Ammon's horn (tissue), 1 donor: ENCODE measurements at places on chromosomes 13 and 19.
A peak's percentile ranks its signal among the peaks of the same experiment; 100 is the strongest.

- DNase-seq = no peak
Measured at GRCh38 chr19:41265395-41266153, 1.4 kb downstream of the HNRNPUL1 start.

DNA sequence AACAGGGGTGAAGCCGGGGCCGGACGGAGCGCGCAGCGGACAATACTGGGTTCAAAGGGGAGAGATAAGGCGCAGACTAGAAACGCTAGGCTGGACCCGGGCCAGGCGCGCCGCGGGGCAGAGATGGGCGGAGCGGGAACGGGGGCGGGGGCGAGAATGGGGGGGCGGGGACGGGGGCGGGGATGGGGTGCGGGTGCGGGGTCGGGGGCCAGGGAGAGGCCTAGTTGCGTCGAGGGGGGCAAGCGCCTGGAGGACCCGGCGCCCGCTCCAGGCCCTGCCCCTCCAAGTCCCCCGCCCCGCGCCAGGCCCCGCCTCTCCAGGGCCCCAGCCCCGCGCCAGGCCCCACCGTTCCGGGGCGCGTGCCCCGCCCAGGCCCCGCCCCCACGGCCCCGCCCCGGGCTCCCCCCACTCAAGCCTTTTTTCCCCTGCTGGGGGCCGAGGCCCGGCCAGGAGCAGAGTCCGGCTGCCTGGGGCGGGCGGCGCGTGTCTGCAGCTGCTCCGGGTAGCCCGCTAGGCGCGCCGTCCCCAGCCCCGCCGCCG lies at the start of gene CERS4:
CERS4 (plus strand) TSS at position 449 of the 540 bp plus-strand sequence. CDS start 41,707 bp downstream, outside the sequence.
- peak; percentile 90 for DNase-seq

DNA sequence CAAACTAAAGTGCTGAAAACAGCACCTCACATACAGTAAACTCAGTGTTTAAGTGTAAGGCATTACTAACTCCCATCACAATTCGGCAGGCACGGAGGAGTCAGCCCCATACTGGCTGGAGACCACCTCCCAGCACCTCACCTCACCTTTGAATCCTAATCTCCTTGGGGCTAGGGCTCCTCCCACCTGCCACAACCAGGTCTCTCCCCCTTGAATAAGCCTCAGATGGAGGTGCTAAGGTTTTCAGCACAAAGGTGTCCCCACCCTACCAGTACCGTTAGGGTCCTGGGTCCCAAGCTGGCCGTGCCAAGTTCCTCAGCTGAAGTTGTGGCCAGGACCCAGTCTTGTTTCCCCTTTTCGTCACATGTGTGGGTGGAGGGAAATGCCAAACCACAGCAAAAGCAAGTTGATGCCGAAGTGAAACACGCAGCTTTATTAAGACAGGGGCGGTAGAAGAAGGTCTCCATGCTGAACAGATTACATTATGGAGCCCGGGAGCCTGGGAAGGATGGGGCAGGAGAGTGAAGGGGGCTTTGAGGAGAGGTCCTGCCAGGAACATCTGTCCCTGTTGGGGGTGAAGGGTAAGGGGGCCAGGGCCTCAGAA lies at the start of gene IGFLR1:
IGFLR1 (minus strand) TSS at position 332 of the 604 bp plus-strand sequence. CDS start 1,272 bp downstream, outside the sequence.
- DNase-seq = peak; percentile 70

DNA sequence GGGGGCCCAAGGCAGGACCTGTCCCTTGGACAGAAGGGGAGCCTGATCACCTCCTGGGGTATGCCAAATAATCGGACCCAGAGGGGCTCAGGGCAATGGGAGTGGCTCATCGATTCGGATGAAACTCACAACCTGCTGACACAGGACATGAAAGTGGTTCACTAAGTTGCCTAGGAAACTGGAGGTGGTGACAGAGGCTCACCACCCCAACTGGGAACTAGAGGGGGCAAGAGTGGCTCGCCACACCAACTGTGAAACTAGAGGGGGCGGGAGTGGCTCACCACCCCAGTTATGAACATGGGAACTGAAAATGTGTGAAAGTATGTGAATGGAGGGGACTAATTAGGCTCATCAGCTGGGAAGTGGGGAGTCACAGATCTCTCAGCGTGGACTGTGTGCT lies 46.3 kb upstream of the ZNF737 start:
- DNase-seq = no peak

DNA sequence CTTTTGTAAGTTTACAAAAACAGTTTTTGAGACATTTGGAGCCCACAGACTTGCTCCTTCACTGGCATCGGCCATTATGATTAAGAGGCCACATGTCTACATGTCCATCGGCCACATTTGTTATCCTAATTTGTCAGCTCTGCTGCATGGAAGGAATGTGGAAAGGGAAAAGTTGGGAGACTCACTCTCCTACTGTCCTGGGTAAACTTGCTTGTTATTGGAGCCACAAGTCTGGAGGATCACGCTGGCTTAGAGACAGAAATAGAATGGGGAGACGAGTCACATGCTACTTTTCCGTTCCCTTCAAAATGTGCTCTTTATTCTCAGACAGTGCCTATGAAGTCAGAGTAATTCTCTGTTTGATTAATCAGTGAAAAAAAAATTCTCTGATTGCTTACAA lies 741.2 kb upstream of the PCDH9 start:
- peak; percentile 3 for DNase-seq

DNA sequence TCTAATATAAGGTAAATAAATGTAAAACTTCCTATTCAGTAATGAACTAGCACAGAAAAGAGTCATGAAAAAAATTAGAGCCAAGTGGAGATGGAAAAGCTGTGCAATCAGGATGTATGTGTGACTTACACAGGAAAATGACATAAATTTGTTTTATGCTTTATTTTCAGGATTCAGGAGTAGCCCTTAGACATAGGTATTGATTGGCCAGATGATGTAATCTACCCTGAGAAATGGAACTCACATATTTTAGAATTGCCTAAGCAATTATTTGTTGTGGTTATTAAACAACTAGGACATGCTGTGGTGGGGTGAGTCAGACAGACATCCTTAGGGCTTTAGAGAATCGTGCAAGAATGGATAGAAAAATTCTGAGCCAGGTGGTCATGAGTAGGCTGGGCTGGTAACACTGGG lies 110.6 kb downstream of the PCDH9 start:
- DNase-seq = no peak

DNA sequence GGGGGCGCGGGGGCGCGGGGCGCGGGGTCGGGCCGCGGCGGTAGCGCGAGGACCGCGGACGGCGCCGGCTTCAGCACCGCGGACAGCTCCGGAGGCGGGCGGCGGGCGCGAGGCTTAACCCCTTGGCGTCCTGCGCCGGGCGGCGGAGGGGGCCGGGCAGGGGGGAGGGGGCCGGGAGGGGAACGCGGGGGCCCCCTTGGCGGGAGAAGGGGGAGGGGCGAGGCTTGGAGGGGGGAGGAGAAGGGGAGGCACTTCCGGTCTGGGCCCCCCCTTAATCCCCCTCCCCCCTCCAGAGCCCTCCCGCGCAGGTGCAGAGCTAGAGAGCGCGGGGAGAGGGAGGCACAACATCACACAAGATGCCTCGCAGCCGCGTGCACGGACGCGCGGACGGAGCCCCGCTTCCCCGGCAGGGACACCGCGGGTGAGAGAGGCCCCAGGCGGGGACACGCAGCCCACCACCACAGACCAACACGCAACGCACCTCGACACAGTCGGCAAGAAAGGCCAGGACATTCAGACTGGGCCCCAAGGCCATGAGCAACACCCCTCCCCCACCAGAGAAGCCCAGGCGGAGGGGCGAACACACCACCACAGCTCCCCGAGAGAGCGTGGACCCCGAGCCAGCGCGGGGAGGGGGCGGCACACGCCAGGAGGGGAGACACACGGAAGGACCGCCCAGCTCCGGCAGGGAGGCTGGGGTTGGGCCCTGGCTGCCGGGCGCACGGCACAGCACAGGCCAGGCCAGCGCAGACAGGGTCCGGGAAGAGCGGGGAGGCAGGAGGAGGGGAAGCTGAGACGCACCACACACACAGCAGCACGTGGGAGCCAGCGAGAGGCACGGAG lies 24.1 kb downstream of the SHANK1 start:
- no peak for DNase-seq

DNA sequence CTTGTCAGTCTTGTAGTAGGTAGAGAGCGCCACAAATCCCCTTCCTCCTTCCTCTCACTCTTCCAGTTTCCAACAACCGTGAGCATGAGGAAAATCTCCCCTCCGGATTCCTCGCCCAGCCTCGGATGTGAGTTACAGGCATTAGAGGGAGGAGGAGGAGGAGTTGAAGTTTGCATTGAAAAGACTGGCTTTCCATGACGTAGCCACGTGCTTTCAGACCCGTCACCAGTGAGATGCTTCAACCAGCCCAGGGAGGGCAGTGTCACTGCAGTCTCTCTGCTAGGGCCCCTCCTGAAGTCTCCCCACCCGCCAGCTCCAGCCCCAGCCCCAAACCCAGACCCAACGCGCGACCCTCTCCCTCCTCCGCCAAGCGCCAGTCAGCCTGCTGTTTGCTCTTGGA lies 442 bp upstream of the FGF14 start:
- peak; percentile 85 for DNase-seq

DNA sequence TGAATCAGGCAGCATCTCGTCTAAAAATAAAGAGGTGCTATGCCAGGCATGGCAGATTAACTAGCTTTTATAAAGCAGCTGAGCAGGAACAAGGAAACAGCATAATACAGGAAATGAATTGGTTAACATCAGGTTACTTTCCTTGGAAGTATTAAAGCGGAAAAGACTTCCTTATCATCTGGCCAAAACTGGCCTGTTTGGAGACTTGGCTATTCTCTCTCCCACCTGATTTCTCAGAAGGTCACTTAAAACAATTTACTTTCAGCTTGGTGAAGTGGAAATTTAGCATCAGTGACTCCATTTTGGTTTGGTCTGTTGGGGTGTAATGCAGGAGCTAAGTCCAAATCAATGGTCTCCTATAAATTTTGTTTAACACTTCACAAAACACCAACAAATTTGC lies 191.6 kb downstream of the NUFIP1 start:
- DNase-seq = no peak

- DNase-seq = no peak
Measured at GRCh38 chr13:23330356-23330755, 103.1 kb downstream of the SACS start.

- peak; percentile 64 for DNase-seq
Measured at GRCh38 chr13:45119469-45119990, 780 bp upstream of the GTF2F2 start.

DNA sequence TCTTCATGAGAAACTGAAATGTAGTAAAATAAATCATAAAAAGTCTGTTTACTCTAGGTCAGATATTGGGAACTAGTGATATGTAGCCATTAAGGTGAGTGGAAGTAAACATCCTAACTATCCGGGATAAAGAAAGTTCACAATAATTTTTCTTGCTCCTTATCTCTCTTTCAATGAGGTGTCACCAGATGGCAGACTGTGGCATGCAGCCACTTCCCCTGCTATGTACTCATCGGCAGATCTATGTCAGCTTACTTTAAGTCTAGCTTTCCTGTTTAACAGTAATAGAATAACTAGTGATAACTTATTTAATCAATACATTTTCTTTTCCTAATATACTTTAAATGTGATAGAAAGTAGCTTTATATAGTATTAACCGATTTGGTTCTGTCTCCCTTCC lies 181.9 kb downstream of the NDFIP2 start:
- peak; percentile 46 for DNase-seq

GRCh38 chr13:98896868-98897144 lies 81.1 kb downstream of the DOCK9 start:
- no peak for DNase-seq

DNA sequence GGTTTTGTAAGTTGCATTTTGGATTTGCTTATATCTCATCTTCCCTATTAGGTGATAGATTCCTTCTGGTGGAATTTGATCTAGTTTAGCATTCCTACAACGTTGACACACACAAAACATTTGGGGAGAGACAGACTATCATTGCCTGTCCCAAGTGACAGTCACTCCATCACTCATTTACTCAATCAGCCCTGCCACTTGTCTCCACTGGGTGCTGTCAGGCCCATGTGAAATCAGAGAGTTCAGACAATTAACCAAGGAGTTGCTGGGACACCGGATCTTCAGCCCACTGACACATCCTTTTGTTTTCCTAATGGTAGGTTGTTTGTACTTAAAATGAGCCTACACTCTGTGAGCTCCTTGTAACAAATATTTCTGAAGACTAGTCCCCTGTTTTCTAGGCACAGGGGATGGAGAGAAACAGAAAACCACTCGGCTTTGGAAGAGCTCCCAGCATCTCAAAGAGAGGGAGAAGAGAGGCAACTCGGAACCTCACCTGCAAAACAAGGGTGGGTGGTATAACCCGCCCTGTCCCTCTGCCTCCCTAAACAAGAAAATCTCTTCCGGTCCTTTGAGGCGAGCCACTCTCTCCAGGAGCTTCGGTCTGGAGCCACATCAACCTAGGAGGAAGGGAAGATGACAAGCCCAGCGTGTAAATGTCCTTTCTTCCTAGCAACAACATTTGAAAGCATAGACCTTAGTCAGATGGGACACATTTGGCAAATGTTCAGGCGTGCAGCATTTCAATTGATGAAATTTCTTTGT lies 440.9 kb upstream of the KLF12 start:
- peak; percentile 16 for DNase-seq
